ENCODE measurements at places on chromosomes 4 and X.
A peak's percentile ranks its signal among the peaks of the same experiment; 100 is the strongest.

DNA sequence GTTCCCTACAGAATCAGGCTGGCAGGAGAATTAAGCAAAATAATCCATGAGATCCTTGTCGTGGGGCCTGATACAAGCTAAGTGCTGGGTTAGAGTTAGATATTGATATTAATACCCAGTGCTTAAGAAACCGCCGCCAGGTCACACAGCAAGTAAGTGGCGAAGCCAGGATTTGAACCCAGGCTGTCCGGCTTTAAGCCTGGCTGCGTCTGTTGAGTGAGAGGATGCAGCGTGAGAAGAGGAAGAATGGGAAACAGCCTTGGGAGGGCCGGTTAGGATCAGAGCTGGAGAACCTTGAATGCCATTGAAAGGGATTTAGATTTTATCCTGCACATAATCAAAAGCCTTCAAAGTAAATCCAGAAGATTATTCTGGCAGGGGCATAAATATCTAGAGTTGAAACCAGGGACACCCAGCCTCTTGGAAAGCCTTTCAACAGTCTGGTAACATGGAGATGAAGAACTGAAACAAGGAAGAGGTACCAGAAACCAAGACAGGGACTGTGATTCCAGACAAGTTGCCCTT, 64.8 kb upstream of the HELT start:
- DNase-seq: no peak

DNA sequence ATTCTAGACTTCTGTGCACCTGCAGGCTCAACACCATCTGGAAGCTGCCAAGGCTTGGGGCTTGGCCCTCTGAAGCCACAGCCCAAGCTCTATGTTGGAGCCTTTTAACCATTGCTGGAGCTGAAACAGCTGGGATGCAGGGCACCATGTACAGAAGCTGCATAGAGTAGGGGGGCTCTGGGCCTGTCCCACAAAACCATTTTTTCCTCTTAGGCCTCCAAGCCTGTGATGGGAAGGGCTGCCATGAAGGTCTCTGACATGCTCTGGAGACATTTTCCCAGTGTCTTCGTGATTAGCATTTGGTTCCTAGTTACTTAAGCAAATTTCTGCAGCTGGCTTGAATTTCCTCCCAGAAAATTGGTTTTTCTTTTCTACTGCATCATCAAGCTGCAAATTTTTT, 999.3 kb upstream of the GRIA3 start:
- no peak for DNase-seq

DNA sequence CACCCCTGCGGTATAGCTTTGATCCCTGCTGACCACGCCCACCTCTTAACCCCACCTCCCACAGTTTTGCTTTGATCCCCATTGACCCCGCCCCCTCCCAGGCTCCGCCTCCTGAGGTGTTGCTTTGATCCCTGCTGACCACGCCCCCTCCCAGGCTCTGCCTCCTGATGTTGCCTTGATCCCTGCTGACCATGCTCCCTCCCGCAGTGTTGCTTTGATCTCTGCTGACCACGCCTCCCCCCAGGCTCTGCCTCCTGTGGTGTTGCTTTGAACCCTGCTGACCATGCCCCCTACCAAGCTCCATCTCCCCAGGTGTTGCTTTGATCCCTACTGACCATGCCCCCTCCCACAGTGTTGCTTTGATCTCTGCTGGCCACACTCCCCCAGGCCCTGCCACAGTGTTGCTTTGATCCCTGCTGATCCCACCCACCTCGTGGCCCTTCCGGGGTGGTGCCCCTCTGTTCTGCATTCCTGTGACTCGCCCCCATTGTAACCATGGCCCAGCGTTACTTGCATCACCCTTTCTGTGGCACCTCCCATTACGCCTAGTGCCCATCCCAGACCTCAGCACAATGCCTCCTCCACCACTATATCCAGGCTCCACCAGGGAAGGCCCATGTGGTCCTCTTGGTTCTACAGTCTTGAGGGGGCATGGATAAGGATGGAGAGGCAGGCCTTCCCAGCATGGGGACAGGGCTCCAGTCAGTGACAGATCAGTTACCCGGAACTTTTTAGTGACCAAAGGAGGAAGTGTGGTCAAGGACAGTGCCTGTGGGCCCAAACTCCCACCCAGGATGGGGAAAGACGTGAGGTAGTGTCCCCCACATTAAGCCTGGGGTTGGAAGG, 70.8 kb downstream of the ADRA2C start:
- DNase-seq: peak; percentile 21

- no peak for DNase-seq
Observed at GRCh38 chrX:3244955-3245354, 101.5 kb downstream of the MXRA5 start.

- DNase-seq: no peak
Observed at GRCh38 chrX:16160729-16161128, 6.6 kb upstream of the MAGEB17 start.

- DNase-seq: no peak
Observed at GRCh38 chr4:103306870-103307375, 108.8 kb upstream of the CENPE start.

DNA sequence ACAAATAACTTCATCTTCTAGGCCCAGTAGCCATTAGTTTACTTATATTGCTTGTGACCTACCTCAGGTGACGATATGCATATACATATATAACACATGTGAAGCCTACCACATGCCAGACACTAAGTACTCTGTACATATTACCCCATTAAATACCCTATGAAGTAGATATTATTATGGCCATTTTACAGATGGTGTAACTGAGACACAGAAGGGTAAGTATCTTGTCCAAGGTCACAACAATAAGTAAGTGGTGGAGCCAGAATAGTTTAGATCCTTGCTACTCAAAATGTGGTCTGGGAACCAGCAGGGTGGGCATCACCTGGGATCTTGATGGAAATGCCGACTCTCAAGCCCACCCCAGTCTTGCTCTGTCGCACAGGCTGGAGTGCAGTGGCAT, 78.1 kb upstream of the RAPGEF2 start:
- no peak for DNase-seq

- DNase-seq: no peak
Observed at GRCh38 chr4:2702361-2702760, 53.8 kb downstream of the TNIP2 start.

DNA sequence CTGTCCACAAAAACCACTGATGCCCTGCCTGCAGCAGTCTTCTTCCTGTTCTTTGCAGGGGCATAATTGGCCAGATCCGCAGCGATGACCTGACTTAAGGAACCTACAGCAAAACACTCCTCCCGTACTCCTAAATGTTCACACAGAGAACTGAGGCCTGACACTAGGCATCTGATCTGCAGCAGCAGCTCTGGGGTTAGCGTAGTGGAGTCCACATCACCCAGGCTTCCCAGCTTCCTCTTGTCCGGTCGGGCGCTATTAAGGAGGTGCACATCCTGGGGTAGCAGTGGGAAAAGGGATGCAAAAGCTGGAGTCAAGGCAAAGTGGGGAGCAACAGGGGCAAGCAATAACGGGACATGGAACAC, 758 bp downstream of the SCFD2 start:
- no peak for DNase-seq

DNA sequence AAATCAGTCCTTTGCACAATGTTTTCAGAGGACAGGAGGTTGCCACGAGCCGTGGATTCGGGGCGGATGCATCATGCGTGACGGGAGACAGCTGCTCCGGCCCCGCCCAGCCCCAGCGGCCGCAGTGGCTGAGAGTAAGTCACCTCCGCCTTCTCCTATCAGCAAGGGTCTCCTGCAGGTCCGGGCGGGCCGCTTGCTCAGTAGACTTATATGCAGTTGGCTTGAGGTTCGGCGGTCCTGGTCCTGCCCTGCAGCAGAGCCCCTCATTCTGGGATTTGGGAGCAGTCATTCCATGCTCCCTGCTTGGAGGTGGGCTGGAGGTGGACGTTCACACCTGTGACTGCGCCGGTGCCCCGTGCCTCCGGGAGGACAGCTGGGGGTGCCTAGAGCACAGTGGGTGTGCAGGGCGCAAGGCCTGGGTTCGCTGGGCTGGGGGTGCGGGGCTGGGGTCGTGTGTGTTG, 86.3 kb upstream of the ADRA2C start:
- DNase-seq: no peak

GRCh38 chrX:55907968-55908607, 190.5 kb downstream of the RRAGB start:
- DNase-seq: peak; percentile 13

GRCh38 chr4:182286035-182286434, 42.8 kb downstream of the TENM3 start:
- DNase-seq: no peak

GRCh38 chrX:98362630-98363029, 1478.9 kb downstream of the RPA4 start:
- DNase-seq: no peak

DNA sequence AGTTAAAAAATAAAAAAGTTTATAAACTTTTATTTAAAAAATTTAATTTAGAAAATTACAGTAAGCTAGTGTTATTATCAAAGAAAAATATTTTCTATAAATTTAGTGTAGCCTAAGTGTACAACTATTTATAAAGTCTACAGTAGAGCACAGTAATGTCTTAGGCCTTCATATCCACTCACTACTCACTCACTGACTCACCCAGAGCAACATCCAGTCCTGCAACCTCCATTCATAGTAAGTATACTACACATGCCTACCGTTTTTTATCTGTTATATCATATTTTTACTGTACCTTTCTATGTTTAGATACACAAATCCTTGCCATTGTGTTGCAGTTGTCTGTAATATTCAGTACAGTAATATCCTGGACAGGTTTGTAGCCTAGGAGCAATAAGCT, 129.0 kb upstream of the FAM47B start:
- DNase-seq: no peak

DNA sequence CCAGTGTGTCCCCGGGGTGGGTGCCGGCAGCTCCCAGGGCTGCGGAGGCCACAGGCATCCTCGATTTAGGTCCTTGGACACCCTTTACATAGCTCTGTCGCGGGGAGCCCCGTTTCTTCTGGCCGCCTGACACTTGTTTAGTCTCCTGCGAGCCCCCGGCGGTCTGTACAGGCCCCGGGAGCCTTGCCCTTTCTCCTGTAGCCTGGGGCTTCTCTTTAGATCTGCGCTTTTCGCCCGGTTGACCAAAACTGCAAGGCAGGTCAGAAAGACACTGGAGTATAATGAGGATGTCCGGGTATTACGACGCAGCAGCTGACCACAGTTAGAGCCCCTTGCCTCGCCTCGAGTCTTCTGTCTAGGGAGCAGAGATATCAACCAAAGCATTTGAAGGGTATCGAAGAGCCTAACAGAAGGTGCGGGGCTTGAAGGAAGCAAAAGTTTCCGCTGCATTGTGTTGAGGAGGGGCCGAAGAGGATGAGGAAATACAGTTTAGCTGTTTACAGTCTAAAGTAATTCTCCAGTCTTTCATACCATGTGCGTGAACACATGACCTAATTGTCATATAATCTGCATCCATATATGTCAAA, 479 bp downstream of the BRCC3 start:
- DNase-seq: no peak

- no peak for DNase-seq
Observed at GRCh38 chrX:25012793-25013631, 2.8 kb downstream of the ARX start.

DNA sequence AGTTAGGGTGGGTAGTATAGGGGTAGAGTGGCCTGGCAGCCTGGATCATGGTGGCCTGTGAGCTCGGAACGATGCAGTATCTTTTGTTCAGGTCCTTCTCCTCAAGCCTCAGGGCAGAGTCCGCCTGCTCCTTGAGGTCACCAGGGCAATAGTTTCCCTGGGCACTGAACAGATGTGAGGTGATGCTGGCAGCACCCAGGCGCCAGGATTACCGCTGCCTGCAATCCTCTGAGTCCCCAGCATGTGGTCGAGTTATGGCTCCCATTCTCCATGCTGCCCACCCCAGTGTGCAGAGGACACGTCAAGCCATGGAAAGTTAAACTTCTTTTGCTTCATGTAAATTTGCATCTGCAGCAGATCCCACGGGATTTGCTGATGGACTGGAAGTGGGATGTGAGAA, 38.7 kb downstream of the NEIL3 start:
- DNase-seq: no peak

DNA sequence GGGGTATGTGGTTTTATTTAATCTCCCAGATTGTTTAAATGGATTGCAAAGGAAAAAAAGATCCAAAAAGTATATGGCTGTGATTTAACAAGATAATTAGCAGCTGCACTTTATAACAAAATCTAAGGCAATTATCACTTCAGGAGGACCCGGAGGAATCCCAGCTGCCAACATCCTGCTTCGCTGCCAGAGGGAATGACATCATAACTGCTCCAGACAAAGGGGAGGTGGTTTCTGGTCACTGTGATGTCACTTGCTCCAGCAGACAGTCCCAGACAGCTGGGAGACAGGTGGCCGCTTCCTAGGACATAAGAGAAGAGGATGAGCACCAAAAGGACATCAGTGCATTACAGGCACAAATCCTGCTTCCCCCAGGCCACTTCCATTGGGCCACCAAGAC, 371.0 kb downstream of the BCOR start:
- DNase-seq: no peak

- no peak for DNase-seq
Observed at GRCh38 chr4:158913766-158914165, 144.9 kb downstream of the FNIP2 start.

DNA sequence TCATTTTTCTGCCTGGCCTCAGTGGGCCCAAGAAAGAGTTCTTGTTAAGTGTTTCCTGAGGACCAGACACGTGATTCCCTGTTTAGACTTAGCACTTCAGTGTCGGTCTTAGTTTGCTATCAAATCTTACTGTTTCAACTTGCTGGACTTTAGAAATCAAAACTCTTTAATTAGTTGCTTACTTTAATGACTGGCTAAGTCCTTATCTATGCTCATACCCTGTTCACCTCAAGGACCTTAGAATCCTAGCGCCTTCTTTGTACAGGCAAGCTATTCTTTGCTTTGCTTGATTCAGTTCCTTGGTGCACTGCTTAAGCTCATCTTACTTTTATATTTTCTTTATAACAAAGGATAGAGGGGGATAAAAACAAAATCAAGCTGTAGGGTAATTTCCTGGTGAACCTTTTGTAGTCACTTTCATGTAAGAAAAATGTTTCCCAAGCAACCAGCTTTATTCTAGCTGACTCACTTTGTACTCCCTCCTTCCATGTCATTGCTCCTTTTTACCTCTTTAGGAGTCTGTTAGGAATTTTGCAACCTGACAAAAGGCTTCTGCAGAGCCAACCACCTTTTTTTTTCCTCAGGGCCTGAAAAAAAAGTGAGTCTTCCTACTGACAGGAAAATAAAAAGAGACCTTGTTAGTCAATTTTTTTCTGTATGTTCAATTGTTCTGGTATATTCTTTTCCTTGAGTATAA, 14.7 kb downstream of the WDR44 start:
- no peak for DNase-seq

GRCh38 chr4:140609548-140610425, 41.0 kb upstream of the UCP1 start:
- DNase-seq: no peak

DNA sequence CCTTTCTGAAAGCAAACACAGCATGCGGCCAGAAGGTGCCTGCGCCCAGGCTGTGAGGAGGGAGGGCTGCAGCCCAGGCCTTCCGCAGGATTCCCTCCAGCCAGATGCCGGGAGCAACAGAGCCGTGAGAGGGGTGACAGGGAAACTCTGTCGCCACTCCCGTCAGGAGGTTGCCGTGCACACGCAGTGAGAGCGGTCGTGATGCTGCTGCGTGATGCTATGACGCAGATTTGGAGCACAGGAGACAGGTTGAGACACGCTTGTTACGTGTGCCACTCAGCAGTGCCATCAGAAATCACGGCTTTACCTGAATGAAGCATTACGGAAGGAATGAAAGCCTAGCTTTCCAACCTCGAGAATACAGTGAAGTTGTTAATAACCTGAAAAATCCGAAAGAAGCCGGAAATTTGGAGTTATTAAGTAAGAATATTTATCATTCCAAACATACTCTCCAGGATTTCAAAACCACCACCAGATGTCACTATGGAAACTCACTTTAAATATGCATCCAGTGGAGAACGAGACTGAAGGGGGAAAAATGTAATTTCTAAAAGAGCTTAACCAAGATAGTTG, 54.4 kb downstream of the FAT1 start:
- no peak for DNase-seq

Data from stimulated activated CD4-positive, alpha-beta T cell treated with anti-CD3 and anti-CD28 coated beads, TNF-alpha, amount 100 ng/mL, for 24 hours (primary cell).